H4 (cell line): ENCODE measurements at places on chromosomes 1 and 21.

GRCh38 chr1:211843018-211843417 lies 12.5 kb upstream of the LPGAT1 start:
- peak; percentile 15 for DNase-seq

GRCh38 chr1:8752921-8753713 lies 64.3 kb downstream of the RERE start:
- no peak for DNase-seq

- no peak for DNase-seq
Measured at GRCh38 chr1:21115098-21115760, 61.5 kb downstream of the EIF4G3 start.

GRCh38 chr1:54329312-54330003 lies 76.7 kb downstream of the SSBP3 start:
- DNase-seq = no peak

GRCh38 chr21:41011098-41011731 lies 156.7 kb upstream of the BACE2 start:
- no peak for DNase-seq

DNA sequence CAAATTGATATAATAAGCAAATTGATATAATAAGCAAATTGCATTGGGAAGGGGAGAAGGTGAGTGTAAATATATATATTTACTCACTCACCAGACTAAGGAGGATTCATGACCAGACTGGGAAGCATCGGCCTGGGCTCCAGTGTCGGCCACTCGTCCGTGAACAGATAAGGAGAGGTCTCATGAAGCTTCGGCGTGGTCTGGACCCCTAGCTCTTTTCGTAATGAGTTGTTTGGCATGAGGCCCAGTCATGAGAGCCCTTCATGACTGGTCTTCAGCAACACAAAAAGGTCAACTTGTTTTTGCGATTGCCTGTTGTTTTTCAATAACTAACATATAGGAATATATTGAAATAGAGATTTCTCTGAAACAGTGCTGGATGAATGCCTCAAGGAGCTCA lies 222.9 kb upstream of the KCNK2 start:
- no peak for DNase-seq

GRCh38 chr1:102800406-102800805 lies 307.9 kb downstream of the COL11A1 start:
- no peak for DNase-seq

- no peak for DNase-seq
Measured at GRCh38 chr21:44333509-44334328, 5.5 kb downstream of the CFAP410 start.

DNA sequence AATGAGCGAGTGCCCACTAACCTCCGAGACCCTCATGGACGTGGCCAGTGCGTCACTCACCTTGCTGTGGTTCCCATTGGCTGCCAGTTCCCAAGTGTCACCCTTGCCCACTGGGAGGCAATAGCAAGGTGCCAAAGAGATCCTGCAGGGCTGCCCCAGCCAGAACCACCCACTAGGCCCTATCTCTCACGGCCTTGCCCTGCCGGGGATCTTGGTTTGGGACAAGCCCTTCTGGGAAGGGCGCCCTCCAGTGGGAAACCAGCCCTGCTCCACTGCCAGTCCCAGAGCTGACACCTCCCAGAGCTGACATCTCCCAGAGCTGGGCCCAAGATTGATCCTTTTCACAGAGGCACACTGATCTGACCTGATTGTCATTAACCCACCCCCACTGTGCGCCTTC lies 2.1 kb upstream of the SELENON start:
- no peak for DNase-seq

GRCh38 chr1:47624531-47624930 lies 186.7 kb downstream of the FOXD2 start:
- DNase-seq = no peak

GRCh38 chr1:197463142-197463541 lies 195.1 kb downstream of the CRB1 start:
- DNase-seq = no peak

DNA sequence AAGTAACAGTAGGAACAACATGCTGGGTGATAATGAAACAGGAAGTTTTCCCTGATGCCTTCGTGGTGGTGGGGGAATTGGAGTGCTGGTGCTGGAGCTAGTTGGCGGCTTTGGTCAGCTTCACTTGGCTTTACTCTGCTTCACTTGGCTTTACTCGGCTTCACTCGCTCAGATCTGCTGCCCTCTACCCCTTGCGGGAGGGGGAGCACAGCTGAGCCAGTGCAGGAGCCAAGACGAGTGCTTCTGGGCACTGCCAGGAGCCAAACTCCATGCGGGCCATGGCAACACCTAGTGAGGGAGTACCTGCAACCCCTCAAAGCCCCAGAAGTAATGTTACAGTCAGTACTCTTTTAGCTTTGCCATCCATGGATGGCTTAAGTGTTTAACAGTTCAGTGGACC lies 10.6 kb upstream of the PRKACB start:
- no peak for DNase-seq

- no peak for DNase-seq
Measured at GRCh38 chr1:76138217-76138616, 63.7 kb downstream of the ST6GALNAC3 start.

GRCh38 chr1:167799747-167800146 lies 78.0 kb downstream of the MPZL1 start:
- DNase-seq = no peak

DNA sequence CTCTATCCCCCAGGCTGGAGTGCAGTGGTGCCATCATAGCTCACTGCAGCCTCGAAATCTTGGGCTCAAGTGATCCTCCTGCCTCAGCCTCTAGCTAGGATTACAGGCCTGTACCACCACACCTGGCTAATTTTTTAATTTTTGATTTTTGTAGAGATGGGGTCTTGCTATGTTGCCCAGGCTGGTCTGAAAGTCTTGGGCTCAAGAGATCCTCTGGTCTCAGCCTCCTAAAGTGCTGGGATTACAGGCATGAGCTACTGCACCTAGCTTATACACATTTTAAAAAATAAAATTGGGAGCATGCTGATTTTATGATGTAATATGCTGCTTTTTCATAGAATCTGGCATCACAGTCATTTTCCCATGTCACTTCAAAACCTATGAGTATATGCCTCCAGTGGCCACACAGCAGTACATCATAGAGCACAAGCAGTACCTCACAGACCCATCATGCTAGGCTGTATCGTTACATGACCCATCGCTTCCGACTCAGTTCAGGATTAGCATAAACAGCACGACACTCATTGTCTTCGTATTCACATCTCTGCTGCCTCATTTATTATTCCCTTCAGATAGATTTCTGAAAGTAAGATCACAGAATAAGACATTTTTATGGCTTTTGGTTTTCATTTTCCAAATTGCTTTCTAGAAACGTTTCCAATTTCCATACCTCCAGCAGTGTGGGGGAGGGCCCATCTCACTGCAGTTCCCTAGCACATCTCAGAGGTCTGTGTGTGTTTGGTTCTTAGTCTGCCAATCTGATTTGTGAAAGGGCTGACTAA lies 35.9 kb upstream of the CCSAP start:
- no peak for DNase-seq

DNA sequence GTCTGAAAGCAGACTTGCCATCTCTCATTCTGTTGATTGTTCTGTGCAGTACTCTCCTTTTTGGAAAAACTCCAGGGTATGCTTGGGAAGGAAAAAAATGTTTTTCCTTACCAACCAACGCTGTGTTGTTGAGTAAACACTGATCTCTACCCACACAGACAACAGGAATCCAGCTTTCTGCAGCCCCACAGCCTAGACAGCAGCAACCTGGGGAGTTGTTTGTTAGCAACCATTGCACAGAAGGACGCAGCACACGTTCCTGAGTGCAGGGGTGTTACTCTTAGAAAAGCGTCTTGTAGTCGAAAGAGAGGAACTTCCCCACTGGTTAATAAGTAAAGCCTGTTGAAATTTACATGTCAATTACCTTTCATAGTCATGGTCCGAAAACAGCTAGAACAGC lies 56.6 kb downstream of the SMYD2 start:
- DNase-seq = no peak

DNA sequence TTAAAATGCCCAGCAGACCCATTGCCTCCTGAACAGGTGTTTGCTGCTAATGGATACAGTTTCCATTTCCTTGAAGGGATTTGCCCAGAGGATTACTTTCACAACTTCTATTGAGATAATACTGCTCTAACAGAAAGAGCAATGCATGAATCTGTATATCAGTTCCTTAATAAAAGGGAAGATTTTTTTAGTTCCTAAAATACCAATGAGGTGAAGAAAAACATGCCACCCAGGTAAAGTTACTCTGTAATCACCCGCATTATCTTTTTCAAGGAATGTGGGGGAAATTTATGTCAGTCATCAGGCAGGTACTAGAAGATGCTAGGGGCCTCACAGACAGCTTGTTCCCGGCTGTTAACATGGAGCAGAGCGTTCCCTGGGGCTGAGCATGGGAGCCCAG lies 41.1 kb downstream of the KCNJ15 start:
- DNase-seq = no peak
